ENCODE measurements at places on chromosomes 2 and 18.

GRCh38 chr2:219368690-219369191 lies 19.0 kb downstream of the DNPEP start:
- DNase-seq = no peak

- no peak for DNase-seq
Observed at GRCh38 chr2:30686669-30687068, 120.6 kb downstream of the CAPN13 start.

DNA sequence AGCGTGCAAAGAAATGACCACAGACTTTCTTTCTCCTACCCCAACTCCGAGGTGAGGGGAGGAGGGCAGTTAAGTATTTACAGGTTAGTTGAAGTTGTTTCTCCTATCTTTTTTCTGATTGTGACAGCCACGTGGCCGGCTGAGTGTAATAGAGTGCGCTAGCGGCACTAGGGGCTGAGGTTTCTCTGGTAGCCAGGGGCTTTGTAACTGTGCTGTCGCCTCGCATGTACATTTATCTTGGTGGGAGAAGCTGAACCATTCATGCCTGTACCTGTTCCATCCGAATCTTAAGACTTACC lies 214.1 kb upstream of the STON1 start:
- DNase-seq = no peak

DNA sequence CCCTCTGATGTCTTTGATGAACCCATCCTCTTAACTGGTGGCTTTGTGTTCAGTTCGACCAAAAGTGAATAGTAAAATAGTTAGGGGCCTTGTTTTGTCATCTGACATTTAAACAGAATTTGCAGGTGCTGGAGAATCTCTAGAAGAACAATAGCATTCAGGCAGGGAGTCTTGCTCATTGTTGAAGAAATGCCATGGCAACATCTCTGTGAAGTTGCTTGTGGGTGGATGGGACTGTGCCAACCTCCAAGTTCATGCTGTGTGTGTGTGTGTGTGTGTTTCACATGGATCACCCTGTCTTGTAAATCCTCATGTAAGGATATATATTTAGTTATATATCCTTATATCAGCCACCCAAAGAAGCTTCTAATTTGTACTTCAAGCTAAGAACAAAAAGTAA lies 66.7 kb downstream of the SKA1 start:
- DNase-seq = no peak

GRCh38 chr2:3959372-3959771 lies 256.0 kb downstream of the DCDC2C start:
- DNase-seq = peak; percentile 10

- DNase-seq = peak; percentile 43
Observed at GRCh38 chr2:70041663-70042062, 45.6 kb upstream of the PCBP1 start.

DNA sequence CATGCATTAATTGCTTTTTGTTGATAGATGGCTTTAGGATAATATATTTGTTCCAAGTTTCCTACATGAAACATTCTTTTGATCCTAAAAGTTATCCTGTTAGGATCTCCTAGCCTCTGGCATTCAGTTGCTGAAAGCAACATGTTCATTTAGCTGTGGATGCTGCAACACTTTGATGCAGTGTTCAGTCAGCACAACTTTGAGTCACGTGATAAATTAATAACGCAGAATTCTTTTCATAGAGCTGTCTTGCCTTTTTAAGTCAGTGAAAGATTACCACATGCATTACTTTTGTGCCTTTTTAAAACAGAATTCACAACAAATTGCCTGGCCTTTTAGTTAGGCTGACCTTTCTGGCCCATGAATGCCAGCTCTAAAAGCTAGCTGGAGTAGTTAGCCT lies 1467.9 kb upstream of the ZEB2 start:
- no peak for DNase-seq

- DNase-seq = peak; percentile 8
Observed at GRCh38 chr2:61575447-61575859, 37.3 kb upstream of the XPO1 start.

DNA sequence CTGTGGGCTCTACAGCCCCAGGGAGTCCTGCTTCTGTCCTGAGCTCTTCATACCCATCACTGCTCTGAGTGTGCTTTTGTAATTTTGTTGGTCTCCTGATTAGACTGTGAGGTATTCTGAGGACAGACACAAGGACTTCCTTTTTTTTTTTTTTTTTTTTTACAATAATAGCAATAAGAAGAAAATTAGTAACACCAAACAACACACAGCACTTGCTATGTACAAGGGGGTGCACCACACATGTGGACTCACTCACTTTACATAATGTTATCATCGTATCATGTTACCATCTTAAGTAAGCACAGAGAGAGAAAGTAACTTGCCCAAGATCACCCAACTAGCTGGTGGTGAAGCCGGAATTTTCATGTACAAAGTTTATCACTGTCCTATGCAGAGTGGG lies 34.6 kb downstream of the MBP start:
- DNase-seq = peak; percentile 80

DNA sequence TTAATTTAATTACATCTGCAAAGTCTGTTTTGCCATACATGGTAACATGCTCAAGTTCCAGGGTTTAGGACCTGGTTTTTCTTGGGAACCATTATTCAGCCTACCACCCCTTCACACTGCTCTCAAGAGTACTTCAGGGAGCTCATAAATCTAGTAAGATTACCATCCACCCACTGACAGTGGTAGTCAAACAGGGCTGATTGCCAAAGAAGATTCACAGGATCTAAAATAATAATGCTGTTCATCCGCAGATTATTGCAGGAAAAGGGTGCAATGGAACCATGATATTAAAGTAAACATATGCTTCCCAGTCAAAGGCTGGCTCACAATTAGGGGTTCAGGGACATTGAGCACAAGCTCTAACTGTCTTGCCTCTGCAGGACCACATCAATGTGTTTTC lies 148.0 kb upstream of the CYRIA start:
- DNase-seq = no peak

- no peak for DNase-seq
Observed at GRCh38 chr18:71252351-71252865, 963.6 kb downstream of the SOCS6 start.

DNA sequence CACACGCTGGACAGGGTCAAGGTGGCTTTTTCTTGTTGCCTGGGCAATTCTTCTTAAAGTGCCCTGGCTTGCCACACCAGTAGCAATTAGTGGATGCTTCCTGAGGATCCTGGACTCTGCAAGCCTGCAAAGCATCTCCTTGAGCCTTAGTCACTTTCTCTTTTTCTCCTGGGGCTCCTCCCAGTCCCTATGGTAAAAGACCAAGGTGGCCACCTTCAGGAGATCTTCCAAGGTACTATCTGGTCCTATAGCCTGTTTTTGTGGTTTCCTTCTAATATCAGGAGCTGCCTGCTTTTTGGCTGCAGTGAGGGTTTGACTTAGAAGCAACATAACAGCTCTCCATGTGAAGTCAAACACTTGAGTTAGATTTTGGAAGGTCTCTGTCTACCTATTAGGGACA lies 33.3 kb upstream of the GMCL1 start:
- no peak for DNase-seq

- no peak for DNase-seq
Observed at GRCh38 chr18:10424585-10425307, 29.7 kb upstream of the APCDD1 start.

- no peak for DNase-seq
Observed at GRCh38 chr2:197786010-197786877, 1.1 kb upstream of the BOLL start.

DNA sequence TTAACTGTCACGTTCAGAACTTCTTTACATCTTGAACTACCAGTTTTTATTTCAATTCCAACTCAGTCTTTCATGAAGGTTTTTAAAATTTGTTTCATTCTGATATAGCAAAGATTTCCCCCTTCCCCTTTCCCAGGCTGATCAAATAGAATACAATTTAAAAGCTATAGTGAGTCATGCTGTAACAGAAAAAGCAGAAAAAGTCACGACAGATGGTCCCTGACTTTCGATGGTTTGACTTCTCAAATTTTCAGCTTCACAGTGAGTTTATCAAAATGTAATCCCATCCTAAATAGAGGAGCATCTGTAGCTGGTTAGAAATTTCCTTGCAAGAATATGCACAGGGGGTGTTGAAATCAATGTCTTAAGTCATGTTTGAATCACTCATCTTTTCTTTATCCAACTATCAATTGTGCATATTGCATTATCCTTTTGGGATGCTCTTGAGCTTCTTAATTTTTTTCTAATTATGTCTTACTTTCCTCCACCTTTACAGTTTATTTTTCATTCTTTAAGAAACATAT lies 500.3 kb downstream of the LRP1B start:
- no peak for DNase-seq

- peak; percentile 74 for DNase-seq
Observed at GRCh38 chr2:132547090-132547687, 122.8 kb downstream of the LYPD1 start.

DNA sequence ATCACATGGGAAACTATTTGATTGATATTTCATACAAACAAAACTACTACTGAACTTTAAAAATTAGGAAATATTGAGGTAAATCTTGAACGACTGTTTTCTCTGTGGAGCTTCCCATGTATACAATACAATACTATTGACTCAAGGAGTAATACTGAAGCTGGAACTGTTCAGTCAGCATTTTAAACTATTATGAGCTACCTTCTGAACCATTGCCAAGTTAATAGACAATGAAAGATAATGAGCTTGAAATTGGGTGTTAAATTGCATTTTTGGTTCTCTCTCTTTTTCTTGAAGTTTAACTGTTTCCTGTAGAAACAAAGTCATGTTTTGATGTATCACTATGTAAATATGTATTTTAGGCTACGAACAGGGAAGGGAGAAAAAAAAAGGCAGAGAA lies 569.2 kb downstream of the ZEB2 start:
- DNase-seq = no peak

DNA sequence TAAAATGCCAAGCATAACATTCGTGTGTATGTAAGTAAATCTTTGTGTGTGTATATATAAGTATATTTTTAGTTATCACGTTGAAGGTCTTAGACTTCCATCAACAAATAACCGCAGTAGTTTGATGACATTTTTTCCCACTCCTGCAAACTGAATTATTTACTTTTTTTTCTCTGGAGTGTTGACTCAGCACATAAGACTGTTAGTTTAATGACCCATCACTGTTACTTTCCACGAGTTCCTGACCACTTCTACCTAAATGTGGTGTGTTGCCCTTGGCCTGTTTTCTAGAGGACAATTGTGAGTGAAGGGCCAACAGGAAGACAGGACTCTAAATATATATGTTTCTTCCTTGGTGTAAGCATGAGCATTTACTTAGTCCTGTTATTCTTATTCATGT lies 71.3 kb upstream of the TXNDC2 start:
- DNase-seq = no peak

GRCh38 chr2:14492920-14493503 lies 139.5 kb upstream of the LRATD1 start:
- no peak for DNase-seq

- peak; percentile 33 for DNase-seq
Observed at GRCh38 chr2:48113767-48114166, 207.5 kb upstream of the FBXO11 start.

- DNase-seq = no peak
Observed at GRCh38 chr2:232300894-232301387, 77.6 kb upstream of the ALPP start.

GRCh38 chr2:27891673-27892105 lies 1.2 kb downstream of the BABAM2 start:
- no peak for DNase-seq

DNA sequence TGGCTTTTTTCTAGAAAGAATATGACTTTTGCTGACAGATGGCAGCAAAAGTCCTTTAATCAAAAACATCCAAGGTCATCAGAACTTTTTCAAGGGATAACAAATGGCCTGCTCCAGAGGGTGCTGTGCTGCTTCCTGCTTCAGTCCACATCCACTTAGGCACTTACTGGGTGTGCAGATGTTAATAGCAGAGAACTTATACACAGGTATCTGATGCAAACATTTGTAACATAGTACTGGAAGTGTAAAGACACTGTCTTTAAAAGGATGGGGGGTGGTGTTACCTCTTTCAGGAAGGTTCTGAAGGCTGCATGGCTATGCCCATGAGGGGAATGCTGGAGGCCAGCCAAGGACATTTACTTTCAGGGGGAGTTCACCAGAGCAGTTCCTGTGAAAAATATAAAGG lies 5.5 kb downstream of the HOXD8 start:
- no peak for DNase-seq

DNA sequence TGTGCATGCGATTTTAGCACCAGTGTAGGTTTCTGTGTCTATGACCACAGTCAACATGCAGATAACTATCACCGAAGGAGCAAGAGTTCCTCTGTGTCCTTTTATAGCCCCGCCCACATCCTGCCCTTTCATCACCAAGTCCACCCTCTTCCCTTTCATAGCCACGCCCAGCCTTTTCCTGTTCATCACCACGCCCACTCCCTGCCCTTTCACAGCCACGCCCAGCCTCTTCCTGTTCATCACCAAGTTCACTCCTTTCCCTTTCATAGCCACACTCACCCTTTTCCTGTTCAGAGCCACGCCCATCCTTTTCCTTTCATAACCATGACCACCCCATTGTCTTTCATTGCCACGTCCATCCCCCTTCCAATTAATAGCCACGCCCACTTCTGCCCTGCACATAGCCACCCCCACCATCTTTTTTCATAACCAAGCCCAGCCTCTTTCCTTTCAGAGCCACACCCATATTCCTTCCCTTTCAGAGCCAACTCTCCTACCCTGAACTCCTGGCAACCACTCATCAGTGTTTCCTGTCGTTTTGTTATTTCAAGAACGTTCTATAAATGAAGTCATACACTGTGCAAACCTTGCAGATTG lies 273.9 kb downstream of the MYT1L start:
- peak; percentile 80 for DNase-seq

- no peak for DNase-seq
Observed at GRCh38 chr2:202355993-202356505, 20.1 kb upstream of the BMPR2 start.

DNA sequence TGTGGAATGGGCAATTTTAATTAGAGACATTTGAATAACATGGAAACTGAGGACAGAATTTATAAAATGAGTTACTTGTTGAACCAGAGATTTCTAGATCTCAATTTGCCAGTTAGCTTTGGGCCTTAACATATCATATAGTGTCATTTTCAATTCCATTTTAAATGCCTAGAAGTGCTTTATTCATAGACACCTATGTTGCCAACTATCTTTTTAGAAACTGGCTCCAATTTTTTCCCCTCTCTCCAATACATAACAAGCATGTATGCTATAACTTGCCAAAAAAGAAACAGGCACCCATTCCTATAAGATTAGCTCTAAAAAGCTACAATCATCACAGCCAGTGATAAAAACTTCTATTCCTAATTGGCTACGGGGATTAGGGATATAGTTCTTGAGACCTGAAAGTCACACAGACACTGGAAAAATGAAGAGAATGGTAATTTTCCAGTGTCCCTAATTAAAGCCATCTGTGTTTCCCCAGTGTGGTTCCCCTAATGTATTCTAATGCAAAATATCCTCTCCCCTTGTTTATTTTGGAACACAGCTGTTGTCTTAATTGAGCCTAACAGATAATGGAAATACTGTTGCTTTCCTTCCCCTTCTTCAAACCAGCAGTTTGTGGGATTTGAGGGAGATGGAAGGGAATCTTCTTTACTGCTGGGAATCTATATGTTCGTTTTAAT lies 205.5 kb upstream of the FSHR start:
- DNase-seq = no peak

GRCh38 chr2:168897449-168897848 lies 3.6 kb upstream of the G6PC2 start:
- no peak for DNase-seq
